AG09319 (cell line): ENCODE measurements at places on chromosomes 5 and 9.

GRCh38 chr9:109179801-109180523, 12.9 kb upstream of the FRRS1L start:
- DNase-seq, result no peak

GRCh38 chr9:91119679-91120078, 242.0 kb downstream of the AUH start:
- DNase-seq, result no peak

DNA sequence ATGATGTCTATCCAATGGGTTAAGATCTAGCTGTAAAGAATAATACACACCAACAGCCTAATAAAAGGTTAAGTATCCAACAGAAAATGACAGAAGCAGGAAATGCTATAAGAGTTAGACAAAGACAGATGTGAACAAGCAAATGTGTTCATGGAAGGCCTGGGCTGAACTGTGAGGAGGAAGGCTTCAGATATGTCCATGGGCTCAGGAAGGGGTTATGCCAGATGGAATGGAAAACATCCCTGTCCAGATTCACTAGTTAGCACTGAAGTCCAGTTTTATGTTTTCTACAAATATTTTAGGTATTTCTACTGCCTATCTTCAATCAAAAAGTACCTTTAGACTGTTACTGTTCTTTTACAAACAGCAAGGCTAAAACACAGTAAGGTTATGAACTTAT, 27.1 kb downstream of the ERAP1 start:
- no peak for DNase-seq

DNA sequence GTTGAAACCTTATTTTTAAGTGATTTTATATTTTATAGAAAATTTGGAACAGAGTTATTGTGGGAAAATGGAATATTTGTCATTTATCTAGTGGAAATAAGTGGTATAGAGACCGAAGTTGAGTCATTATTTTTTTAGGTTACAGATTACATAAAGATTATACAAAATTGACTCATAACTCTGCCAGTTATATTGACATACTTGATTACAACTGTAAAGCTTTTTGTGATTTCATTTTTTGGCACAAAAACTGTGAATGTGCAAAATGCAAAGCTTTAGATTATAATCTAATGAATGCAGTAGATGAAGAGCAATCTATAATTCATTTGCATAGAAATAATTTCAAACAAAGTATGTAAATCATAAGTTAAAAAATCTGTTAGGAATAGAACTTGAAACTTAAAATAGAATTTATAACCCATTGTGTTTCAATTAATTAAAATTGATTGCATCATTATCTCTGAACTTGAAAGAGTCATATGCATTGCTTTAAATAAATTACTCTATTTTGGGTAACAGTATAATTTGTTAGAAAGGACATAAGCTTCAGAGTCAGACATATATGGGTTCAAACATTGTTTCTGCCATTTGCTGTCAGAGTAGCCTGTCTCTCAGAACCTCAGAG, 280.4 kb downstream of the FER start:
- no peak for DNase-seq

DNA sequence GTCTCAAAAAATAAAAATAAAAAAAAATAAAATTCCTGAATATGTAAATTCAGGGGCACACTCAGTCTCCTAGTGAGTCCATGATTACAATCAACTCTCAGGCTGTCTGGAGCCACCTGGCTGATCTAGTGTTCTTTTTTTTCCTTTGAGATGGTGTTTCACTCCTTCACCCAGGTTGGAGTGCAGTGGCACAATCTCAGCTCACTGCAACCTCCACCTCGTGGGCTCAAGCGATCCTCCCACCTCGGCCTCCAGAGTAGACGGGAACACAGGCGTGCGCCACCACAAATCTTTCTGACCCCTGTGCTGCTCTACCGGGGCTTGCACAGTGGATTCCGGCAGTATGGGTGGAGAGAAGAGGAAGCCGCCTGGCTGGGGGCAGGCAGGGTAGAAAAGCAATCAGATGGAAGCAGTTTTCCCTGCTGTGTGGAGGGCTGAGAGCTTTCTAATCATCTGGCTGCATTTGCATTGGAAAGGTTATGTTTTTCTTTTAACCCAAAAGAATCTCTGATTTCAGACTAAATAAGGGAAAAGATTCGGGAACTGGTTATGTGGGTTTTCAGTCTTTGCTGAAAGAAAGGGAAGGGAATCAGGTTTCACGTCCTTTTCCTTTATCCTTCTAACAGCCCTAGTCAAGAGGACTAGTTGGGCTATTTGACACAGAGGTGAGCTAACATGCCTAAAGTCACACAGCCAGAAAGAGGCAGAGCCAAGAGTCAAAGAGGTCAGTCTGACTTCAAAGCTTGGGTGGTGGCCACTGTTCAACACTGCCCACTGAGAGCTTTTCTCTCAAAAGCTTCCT, 26.3 kb upstream of the CORO2A start:
- no peak for DNase-seq

GRCh38 chr5:173806270-173807035, 81.7 kb upstream of the CPEB4 start:
- no peak for DNase-seq

DNA sequence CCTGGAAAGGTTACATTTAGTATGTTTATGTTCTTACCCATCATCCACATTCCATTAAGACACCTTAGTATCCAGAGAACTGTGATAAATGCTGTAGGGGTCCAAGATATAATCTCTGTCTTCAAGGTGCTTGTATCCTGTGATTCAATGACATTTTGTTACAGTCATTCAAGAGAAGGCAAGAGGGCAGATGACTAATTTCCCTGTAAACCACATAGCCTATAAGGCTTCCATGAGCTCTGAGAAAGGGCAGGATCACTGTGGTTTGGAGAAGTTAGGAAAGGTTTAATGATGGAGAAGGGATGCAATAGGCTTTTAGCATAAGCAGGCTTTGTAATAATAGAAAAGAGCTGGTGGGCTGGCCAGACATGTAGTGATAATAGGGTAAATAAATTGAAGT, 40.0 kb downstream of the PAPPA start:
- DNase-seq, result no peak

GRCh38 chr5:127425037-127425436, 92.4 kb upstream of the PRRC1 start:
- no peak for DNase-seq

GRCh38 chr5:77305956-77306355, 95.5 kb downstream of the PDE8B start:
- DNase-seq, result peak; percentile 43

DNA sequence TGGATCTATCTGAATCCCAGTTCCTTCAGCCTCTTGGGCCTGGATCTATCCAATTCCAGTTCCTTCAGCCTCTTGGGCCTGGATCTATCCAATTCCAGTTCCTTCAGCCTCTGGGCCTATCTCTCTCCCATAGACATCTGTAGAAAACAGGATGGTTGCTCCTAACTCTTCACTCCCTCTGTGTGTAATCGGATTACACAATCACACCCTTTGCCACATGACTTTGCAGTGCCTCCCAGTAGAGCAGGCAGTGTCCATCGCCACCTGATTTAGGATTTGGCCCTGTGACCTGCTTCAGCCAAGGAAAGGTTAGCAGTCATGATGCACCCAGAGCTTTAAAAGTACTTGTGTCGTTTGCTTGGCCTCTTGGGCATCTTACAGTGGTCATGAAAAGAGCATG, 56.7 kb downstream of the LHX2 start:
- no peak for DNase-seq

DNA sequence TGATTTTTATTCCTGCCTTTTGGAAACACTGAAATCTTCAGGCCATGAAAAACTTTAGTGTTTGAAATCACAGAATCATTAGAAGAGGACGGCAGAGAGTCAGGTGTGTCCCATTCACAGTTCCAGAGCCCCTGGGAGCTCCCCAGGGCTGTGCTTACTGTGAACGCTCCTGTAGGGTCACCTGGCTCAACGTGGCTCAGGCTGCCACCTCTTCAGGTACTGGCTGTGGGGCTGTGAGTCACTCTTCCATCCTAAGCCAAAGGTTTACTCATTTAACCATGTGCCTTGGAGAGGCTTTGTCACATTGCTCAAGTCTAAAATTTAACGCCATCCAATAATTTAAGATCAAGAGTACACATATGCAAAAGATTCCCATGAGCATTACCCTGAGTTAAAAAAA, 50.2 kb upstream of the FSTL4 start:
- DNase-seq, result no peak

DNA sequence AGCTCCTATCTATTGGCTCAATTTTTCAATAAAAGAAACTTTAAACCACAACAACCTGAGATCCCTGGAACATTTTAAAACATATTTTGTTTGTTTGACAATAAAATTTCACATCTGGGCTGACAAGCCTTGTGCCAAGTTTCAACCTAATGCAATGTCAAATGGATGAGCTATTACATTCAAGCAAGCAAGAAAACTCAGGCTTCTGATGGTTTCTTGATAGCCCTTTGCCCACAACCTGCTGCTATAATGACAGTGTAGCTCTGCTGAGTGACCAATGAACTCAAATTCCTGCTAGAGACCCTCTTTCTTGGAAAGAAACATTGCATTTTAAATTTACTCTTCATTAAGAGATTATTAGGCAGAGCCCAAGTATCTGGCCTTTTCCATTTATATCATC, 472.9 kb downstream of the ARHGEF28 start:
- no peak for DNase-seq

- DNase-seq, result no peak
Observed at GRCh38 chr9:3235497-3235896, 290.3 kb downstream of the RFX3 start.

GRCh38 chr9:110785166-110785565, 116.6 kb downstream of the MUSK start:
- DNase-seq, result no peak

DNA sequence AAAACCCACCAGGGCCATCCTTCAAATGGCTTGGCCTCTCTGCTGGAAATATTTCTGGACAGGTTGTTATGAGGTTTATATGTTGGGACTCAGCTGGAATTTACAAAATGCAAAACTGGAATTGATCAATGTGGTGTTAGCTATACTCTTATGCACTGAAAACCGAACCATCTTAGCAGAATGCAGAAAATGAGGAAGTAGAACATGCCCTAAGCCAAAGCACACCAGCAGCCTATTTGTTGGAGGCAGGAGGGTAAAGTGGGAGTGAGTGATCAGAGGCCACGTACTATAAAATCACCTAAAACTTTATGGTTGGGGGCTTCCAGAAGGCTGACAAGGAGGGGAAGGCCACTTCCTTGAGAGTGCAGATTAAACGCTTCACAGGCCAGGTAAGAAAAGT, 63.6 kb upstream of the C5orf63 start:
- no peak for DNase-seq

GRCh38 chr5:105371169-105371568, 1808.6 kb upstream of the NUDT12 start:
- DNase-seq, result no peak

DNA sequence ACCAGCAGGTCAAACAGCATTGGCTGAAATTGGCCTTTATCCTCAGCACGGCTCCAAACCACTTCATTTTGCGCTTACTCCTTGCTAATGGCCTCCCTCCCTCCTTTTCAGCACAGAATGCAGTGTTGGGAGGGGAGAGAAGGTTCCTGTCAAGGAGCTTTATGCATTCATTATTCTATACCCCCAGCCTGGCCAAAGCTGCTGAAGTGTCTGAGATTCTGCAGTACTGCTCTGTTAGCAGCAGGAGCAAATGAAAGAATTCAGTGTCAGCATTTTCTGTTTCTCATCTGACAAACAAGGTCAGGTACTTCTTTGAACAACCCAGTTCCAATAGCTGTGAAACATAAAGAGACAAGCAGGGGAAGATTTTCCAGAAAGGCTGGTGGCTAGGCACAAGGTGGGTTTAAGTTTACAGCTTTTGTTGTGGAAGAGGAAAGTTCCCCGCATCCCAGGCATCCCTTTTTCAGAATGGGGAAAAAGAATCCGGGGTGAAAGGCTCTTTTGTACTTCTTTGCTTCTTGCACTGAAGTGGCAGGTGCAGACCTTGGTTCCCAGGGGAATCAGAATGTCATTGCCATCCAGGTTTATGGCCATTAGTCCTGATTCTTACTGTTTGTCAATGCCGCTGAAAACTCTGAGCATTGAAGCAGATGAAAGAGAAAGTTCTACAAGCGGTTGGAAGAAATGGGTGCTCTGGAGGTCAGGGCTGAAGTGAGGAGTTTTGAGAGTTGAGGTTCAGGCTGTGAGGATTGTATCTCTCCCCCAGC, 109.3 kb upstream of the APC start:
- DNase-seq, result no peak

DNA sequence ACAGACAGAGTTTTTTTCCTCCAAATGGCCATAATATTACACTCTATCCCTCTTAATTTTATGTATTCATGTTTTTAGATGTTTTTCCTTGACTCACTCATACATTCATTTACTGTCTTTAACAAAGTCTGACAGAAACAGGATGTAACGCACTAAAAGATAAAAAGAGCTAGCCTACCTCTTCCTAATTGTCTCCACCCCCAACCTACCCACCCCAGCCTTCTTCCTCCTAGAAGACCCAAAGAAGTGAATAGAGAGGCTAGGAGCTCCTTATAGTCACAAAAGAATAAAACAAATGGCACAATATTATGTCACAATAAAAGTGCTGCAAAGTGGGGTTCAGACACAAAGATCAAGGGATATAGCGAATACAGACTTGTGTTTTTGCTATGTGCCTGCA, 719 bp downstream of the NOL8 start:
- DNase-seq, result no peak

- no peak for DNase-seq
Observed at GRCh38 chr9:20022410-20022809, 233.6 kb upstream of the SLC24A2 start.

- DNase-seq, result no peak
Observed at GRCh38 chr9:130789747-130790672, 45.0 kb upstream of the ABL1 start.

DNA sequence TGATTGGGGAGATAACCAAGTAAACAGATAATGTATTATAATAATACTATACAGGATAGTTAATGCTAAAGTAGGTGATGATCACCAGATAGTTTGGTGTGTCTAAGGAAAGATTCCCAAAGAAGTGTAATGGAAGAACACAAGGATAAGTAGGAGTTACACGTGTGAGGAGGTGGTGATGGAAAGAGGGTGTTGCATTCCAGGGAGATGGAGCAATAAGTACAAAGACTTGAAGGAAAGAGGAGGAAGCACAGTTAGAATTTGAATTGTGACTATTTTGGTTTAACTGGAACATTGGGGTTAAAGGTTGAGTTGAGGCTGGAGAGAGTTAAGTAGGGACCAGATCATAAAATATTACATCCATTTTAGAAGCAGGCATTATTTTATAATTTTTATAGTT, 76.9 kb downstream of the IPO11 start:
- DNase-seq, result no peak
